Esophagus squamous epithelium (tissue), 5 donors: ENCODE measurements at places on chromosomes 16 and 17.

GRCh38 chr17:4768298-4768697 lies 3.4 kb upstream of the TM4SF5 start:
- DNase-seq, result no peak

DNA sequence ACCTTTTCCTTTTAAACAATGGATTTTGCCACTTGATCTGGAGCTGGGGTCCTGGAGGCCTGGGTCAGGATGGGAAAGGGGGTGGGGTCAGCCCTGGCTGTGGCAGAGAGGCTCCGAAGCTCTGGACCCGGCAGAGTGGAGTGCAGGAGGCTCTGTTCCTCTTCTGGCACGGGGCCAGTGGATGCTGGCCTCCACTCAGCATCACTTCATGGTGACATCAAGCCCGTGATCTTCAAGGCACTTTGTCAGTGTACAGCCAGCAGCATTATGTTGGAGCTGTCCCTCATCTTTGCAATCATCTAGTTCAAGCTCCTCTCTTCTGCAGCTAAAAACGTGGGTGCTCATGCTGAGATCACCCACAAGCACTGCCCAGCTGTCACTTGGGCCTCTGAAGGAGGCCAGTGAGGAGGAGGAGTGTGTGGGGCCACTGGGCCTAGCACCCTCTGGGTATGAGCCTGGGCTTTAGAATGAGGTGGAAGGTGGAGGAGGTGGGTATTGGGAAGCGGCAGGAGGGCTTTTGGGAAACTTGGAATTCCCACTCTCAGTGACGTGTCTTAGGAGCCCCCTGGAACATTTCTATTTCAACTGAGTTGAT lies 45.9 kb upstream of the MGAT5B start:
- DNase-seq, result no peak

- DNase-seq, result no peak
These were observed 235.7 kb downstream of the PMP22 start for GRCh38 chr17:15029469-15029868.

GRCh38 chr17:31838636-31839225 lies 20.3 kb downstream of the COPRS start:
- DNase-seq, result no peak

DNA sequence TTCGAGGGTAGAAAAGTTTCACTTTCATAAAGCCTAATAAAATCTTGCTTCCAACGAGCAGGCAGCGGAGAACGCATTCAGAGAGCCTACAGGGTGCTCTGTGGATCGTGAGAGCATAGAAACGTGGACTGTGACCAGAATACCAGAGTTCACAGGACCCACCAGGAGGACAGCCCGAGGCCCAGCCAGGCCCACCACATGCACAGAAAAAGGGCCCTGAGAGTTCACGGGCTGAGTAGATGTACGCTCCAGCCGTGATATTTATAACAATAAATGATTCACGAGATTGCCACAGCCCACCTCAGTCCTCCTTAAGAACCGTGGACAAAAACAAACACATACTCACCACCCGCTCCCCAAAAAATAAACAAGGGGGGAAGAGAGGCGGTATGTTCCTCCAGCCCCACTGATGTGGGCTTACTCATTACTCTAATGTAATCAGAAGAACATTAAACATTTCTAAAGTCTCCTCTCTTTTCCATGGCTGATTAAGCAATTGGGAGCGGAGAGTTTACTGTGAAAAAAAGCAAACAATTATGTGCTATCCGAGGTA lies 207.2 kb downstream of the C16orf78 start:
- no peak for DNase-seq

- peak; percentile 73 for DNase-seq
These were observed 324.7 kb downstream of the SEC14L1 start for GRCh38 chr17:77465358-77466041.

DNA sequence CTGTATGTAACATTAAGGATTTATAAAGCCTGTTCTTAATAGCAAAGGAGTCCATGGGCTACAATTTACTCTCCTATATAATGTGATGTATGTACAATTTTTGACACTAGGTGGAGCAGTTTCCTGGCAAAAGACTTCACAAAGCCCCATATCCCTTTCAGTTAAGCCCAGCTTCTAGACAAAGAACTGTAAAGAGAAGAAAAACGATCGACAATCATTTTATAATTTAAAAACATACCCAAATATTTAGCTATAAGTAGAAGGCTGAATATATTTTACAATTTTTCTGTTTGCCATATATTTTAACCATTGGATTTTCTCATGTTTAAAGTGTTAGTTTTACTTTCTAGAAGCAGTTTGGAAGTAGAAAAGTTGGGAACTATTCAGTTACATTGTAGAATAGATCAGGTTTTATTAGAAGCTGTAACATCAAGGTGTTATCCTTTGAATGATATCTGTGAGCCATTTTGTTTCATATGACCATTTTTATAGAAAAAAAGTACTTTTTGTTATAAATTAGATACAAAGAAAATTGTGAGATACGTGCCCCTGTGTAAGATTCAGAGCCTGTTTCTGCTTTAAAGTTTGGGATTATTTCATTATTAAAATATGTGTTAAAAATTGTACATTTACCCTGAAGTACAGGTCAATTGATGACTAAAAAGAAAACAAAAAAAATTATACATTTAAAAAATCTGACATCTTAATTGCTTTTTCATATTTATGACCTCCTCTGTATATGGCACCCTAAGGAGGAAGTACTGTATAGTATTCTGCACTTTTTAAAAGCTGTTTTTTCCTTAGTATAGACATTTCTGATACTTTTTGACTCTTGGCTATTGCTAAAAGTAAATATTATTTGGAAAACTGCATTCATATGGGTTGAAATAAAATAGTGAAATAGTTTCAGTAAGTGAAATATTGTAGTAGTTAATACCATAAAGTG lies 46.3 kb downstream of the VMP1 start:
- no peak for DNase-seq

DNA sequence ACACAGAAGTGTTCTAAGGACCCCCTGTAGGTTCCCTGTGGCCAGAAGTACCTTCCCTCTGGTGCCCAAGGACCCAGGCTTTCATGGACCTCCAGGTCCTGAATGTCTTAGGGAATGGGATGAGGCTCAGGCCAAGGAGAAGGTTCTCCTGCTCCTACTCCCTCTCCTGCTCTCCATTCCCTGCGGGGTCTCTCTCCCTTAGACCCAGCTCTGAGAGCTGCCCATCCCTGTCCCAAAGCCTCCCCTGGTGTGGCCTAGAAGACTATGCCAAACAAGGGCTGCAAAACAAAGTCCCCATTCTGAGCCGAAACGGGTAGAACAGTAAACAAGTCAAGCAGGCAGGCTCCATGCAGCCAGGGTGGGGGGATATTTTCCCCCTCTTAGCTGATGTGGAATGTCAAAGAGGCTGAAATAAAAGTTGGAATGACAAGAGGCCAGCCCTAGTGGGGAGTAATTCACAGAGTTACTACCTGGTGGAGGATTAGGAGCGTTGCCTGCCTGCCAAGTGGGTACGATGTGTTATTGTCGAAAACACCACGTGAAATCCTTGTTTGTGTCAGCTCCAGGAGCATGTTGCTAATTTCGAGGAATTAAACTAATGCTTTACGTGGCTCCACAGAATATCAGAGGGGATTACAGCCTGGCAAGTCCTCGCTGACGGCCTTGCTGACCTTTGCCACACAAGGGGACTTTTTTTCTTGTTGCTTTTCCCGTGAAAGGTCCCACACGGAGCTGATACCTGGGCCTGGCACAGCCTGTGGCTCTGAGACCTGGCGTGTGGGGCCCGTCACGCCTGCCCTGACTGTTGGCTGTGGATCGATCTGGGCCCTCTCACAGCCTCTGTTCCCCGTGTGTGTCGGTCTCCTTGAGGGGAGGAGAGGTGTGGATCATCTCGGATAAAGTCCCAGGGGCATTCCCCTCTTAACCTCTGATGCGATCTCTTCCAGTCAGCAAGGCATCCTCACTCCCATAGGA lies 2.9 kb downstream of the WFIKKN2 start:
- DNase-seq, result no peak

GRCh38 chr16:85573696-85574641 lies 39.2 kb upstream of the GSE1 start:
- no peak for DNase-seq

- DNase-seq, result no peak
These were observed 7.3 kb upstream of the TSPOAP1 start for GRCh38 chr17:58335779-58336455.

DNA sequence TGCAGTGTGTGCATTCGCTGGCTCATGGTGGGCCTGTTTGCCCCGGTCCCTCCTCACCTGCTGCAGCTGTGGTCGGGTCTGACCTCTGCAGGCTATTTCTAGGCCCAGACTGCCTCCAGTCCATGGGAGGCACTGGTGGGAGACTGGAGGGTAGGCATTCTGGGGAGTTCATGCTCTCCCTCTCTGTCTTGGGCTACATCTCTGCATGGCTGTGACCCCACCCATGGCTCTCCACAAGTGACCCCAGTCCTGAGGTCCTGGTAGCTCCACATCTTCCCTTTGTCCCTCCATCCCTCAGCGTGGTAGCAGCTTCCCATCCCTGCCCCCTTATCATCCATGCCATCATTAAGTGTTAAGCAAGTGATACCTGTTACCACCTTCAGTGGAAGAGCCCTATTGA lies 107.8 kb upstream of the SEC14L1 start:
- DNase-seq, result no peak

DNA sequence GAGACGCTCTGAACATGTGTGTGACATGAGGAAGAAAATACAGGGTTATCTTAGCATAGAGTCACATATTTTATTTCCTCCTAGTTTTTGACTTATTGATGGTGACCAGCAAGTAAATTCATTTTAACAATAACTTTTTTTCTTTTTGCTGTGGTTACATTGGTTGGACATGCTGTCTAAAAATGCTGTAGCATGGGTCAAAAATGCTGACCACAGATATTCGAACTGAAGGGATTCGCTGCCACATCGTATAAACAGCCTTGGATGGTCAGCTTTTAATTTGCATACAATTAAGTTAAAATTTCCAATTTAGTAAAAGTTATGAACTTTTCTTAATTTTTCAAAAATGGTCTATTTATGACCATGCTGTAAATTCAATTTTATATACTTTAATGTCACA lies 30.5 kb downstream of the RPGRIP1L start:
- no peak for DNase-seq

DNA sequence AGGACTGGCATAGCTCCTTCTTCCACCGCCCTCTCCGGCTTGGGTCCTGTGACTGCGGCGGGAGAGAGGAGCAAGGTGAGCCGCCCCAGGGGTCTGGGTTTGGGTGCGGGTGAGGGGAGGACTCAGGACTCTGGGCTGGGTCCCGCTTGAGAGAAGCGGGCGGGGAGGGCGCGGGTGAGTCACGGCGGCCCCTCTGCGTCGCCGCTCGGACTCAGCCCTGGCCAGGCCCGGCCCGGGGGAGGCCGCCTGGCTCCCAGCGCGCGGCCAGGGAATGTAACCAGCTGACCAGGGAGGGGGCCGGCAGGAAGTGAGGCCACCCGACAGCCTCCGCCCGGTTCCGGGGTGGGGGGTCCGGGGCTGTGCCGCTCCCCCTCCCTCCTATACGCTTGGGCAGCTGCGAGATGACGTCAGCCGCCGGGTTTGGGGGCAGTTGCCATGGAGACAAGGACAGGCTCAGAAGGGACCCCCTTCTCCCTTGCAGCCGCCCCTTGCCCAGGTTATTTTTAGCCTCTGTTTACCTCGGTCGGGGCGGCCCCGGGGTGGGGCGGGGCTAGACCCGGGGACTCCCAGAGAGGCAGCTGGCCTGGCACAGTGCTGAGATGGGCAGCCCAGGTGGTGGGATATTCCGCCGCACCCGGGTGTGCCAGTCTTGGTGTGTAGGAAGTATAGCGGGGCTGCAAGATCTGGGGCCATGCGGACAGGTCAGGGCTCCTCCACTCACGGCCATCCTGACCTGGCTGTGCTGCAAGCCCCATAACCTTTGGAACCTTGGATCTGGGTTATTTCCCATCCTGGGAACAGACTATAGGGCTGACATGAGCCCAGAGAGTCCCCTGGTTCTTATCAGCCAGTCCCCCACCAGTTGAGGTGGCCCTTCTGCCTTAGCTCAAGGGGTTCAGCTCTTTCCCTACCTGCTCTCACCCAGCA lies 1.6 kb downstream of the RIPOR1 start:
- no peak for DNase-seq

DNA sequence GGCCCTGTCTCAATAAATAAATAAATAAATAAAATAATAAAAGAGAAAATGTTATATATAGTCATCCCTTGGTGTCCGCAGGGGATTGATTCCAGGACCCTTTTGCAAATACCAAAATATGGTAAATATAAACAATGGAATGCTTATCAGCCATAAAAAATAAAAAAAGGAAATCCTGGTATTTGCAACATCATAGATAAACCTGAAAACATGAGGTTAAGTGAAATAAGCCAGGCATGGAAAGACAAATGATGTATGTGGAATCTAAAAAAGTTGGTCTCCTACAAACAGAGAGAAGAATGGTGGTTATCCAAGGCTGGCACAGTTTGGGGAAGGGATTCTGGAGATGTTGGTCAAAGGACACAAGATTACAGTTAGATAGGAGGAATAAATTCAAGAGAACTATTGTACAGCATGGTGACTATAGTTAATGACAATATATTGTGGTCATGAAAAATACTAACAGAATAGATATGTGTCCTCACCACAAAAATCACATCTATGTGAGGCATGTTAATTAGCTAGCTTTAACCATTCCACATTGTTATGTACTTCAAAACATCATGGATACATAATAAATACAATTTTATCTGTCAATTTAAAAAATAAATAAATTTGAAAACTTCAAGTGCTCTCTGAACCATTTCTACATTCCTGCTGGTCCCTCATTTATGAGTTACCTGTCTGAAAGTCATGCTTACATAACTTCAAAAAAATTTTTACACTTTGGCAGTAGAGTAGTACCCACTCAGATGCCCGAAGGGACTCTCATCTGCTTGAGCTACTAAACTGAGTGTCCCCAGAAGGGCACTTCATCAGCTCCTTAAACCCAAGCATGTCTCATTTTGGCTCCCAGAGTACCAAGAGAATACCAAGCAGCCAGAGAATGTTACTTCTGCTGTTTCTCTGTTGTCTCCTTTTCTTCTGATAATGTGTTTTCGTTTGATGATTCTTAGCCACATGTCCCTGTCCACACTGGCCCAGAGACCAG lies 26.6 kb downstream of the N4BP1 start:
- no peak for DNase-seq

DNA sequence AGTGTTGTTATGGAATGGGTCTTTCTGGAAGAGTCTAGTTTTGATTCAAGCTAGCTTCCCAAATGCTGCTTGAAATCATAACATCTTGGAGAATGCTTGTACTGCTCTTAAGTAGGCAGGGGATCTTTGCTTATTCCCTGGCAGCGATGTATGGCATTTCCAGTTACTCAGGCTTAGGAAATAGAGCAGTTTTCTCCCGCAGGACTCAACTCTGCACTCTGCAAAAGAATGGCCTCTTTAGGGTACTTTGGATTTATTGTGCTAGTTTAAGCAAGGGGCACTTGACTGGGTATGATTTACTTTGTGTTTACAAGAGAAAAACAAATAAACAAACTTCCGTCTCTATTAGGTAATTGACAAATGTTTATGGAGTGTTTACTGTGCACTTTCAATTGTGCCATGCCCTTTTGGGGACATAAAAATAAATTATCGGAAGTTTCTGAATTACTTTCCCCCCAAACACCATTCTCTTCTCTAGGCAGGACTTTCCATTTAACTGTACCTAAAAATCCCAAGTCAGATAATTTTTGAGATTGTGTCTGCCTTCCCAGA lies 164.0 kb downstream of the MAP2K6 start:
- no peak for DNase-seq

- DNase-seq, result no peak
These were observed 38.8 kb upstream of the ENPP7 start for GRCh38 chr17:79691931-79692330.
